A549 treated with AZD2906 at 1 μM for 4 hours (cell line): ENCODE measurements at places on chromosomes 16 and 17. TPM values are rescaled to one million over a fixed set of nuclear protein-coding genes. Genes with fewer than 3 reads are reported as not detected.

Gene COL1A1
- total RNA-seq = 6.3 to 11.2 TPM (median 8.9 TPM) in 5 replicates

Gene NME4
- 264 to 457 TPM (median 451 TPM) in 5 replicates for total RNA-seq

Gene CTRL
- total RNA-seq = 1.2 to 1.9 TPM (median 1.5 TPM) in 5 replicates

Gene KRTAP4-9
- not detected in 5 replicates for total RNA-seq

Gene KRT36
- total RNA-seq = 0.05 TPM in 1 of 5 replicates, not detected in the others

Gene ITGAX
- total RNA-seq = 0.86 to 1.4 TPM (median 1.1 TPM) in 5 replicates

Gene HEATR9
- total RNA-seq = not detected in 5 replicates

Gene CDRT15L2
- not detected in 5 replicates for total RNA-seq

Gene TEN1
- 20.6 to 27.7 TPM (median 24.5 TPM) in 5 replicates for total RNA-seq

Gene C16orf95
- 3.9 to 7.7 TPM (median 7.3 TPM) in 5 replicates for total RNA-seq

Gene TBC1D3H
- not detected in 5 replicates for total RNA-seq

Gene ASIC2
- 1.2 to 1.8 TPM (median 1.5 TPM) in 5 replicates for total RNA-seq

Gene AXIN2
- 0.57 to 0.83 TPM (median 0.69 TPM) in 5 replicates for total RNA-seq

Gene HOXB2
- 0.31 to 0.64 TPM (median 0.49 TPM) in 5 replicates for total RNA-seq

Gene SNTB2
- total RNA-seq = 5.6 to 8.3 TPM (median 6.4 TPM) in 5 replicates

Gene C17orf107
- 0.17 to 0.30 TPM (median 0.26 TPM) in 5 replicates for total RNA-seq

Gene IRX6
- not detected in 5 replicates for total RNA-seq

Gene TRAF4
- total RNA-seq = 59.0 to 80.7 TPM (median 75.0 TPM) in 5 replicates

Gene HASPIN
- total RNA-seq = 11.9 to 14.8 TPM (median 12.3 TPM) in 5 replicates

Gene KRTAP17-1
- not detected in 5 replicates for total RNA-seq

Gene SLFN13
- 3.2 to 4.9 TPM (median 3.7 TPM) in 5 replicates for total RNA-seq

Gene ZDHHC1
- 4.2 to 7.1 TPM (median 6.6 TPM) in 5 replicates for total RNA-seq

Gene KRTAP4-3
- total RNA-seq = not detected in 5 replicates

Gene CEP112
- total RNA-seq = 4.5 to 5.9 TPM (median 5.4 TPM) in 5 replicates

Gene PLLP
- 1.4 to 1.7 TPM (median 1.6 TPM) in 5 replicates for total RNA-seq

Gene TPSG1
- 0.07 to 0.16 TPM (median 0.13 TPM) in 4 of 5 replicates, not detected in the other for total RNA-seq
